SK-N-DZ (cell line): ENCODE measurements at places on chromosomes 3 and 15.

- DNase-seq = peak; percentile 40
Measured at GRCh38 chr3:143084856-143085731, 34.5 kb upstream of the CHST2 start.

GRCh38 chr3:126316501-126316939, 40.7 kb downstream of the KLF15 start:
- no peak for DNase-seq

GRCh38 chr3:158769952-158770740, 31.7 kb upstream of the MFSD1 start:
- no peak for DNase-seq

- DNase-seq = no peak
Measured at GRCh38 chr15:62933386-62933785, 109.2 kb upstream of the TPM1 start.

- DNase-seq = no peak
Measured at GRCh38 chr3:127258733-127259132, 29.1 kb downstream of the PRR20G start.

- no peak for DNase-seq
Measured at GRCh38 chr3:117920253-117920898, 1114.3 kb downstream of the IGSF11 start.

GRCh38 chr15:32866454-32867312, 148.9 kb downstream of the GREM1 start:
- no peak for DNase-seq

GRCh38 chr3:12630292-12630691, 33.6 kb downstream of the RAF1 start:
- DNase-seq = no peak

DNA sequence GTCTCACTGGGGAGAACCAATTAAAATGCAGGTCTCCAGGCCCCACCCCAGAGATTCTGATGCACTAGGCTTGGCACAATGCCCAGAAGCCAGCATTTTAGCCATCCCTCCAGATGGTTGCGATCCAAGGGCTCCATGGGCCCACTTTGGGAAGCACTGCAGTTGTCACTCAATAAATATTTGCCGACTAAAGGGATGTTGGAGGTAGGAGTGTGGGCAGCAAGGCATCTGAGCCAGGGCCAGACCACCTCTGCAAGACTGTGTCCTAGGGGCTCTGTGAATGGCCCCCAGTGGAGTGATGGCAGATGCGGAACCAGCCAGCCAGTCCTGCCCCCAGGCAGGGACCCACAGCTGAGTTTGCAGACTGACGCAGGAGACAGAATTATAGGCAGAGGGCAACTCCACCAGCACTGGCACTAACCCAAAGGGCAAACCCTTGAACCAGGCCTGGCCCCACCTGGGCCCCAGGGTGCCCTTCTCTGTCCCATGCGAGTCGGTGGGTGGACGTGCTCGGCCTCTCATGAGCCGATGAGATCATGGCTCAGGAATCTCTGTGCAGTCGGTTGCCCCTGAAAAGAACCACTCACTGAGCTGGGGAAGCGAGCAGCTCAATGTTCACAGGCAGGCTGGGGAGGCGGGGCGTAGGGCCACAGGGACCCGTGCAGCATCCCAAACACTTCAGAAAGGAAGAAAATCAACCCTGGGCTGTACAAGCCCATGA, 49.7 kb downstream of the SEMA5B start:
- no peak for DNase-seq

GRCh38 chr15:75192307-75192706, 9.4 kb upstream of the C15orf39 start:
- DNase-seq = no peak

- DNase-seq = no peak
Measured at GRCh38 chr3:194575484-194576210, 57.6 kb downstream of the TMEM44 start.

- no peak for DNase-seq
Measured at GRCh38 chr15:69720536-69720935, 267.9 kb downstream of the RPLP1 start.

- no peak for DNase-seq
Measured at GRCh38 chr3:89216016-89216739, 108.8 kb downstream of the EPHA3 start.

DNA sequence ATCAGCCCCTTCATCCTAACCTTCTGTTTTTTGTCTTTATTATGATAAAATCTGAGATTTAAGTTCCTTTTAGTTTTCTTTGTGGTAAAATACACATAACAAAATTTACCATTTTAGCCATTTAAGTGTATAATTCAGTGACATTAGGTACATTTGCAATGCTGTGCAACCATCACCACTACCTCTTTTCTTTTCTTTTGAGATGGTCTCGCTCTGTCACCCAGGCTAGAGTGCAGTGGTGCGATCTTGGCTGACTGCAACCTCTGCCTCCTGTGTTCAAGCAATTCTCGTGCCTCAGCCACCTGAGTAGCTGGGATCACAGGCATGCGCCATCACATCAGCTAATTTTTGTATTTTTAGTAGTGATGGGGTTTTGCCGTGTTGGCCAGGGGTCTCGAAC, 6.2 kb upstream of the RAB11A start:
- no peak for DNase-seq

DNA sequence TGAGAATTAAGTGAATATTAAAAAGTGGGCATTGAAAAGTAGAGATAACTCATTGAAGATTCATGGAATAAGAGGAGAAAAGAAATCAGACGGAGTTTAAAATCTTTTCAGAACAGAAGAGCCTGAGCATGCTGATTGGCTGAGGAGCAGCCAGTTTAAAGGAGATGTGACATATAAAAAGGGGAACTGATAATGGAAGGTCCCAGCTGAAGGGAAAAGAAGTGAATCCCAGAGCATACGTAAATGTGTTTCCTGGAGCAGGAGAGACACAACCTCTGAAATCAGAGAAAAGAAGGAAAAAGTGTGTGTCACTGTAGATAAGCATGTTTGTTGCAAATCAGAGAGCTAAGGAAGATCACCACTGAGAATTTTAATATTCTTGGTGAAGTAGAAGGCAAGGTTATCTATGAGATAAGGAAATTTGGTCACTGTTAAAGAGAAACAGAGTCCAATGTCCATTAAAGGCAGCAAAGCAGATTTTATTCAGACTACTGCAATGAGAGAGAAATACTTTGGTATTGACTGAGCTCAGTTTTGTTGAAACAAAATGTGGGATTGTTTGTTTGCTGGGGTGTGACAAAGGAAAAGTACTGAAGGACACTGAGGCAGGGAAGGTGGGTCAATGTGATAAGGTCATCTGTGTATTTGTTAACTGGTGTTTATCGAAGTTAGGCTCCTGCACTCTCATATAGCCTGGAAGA, 84.6 kb upstream of the WDR72 start:
- no peak for DNase-seq

DNA sequence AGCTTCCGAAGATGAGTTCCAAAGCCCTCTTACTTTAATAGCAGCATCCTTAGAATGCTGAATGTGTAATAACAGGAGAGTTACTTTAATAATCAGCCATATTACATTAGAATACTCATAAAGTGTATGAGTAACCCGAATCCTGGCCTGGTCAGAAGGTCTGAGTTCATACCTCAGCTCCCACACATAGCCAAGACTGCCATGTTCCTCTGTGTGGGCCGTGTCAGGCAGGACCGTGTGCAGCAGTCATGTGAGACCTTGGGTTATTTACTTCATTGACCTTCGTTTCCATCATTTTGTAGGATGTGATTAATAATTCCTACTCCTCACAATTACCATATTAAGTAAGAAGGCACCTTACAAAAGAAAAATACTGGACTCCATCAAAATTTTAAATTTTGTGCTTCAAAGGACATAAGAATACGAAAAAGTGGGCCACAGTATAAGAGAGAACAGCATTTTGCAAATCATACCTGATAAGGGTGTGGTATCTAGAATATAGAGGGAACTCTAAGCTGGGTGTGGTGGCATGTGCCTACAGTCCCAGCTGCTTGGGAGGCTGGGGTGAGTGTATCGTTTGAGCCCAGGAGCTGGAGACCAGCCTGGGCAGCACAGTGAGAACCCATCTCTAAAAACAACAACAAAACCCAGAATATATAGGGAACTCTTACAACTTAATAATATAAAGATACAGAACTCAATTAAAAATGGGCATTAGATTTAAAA, 163.4 kb downstream of the ATG7 start:
- DNase-seq = no peak

- peak; percentile 75 for DNase-seq
Measured at GRCh38 chr3:42936157-42936981, 30.4 kb downstream of the ZNF662 start.

DNA sequence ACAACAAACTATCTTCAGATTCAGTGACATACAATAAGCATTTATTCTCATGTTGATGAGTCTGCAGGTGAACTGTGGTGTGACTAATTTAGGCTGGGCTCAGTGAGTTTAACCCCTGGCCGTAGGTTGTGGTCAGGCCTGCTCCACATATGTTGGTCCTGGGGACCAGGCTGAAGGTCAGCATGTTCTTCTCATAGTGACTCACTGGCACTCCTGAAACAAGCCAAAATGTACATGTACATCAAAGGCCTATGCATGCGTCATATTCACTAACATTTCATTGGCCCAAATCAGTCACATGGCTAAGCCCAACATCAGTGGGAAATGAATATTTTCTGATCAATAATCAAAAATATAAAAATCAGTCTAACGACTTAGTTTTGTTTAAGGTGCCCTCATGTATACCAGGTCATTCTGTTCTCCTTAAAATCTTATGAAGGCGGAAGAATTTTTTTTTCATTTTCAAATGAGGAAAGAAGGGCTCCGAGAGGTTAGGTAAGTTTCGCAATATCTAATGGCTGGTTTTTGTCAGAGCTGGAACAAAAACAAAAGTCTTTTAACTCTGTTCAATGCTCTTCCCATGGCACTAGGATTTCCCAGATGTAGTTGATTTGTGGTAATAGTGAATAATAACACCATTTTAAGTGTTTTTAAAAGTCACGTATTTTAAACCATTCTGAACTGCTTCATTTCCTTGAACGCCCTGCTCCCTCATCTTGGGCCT, 148.5 kb downstream of the MFSD1 start:
- DNase-seq = no peak

GRCh38 chr3:129606636-129607390, at the start of gene PLXND1:
PLXND1 (minus strand) TSS chr3:129606676; CDS start chr3:129606639, 37 bp downstream.
- DNase-seq = peak; percentile 62

DNA sequence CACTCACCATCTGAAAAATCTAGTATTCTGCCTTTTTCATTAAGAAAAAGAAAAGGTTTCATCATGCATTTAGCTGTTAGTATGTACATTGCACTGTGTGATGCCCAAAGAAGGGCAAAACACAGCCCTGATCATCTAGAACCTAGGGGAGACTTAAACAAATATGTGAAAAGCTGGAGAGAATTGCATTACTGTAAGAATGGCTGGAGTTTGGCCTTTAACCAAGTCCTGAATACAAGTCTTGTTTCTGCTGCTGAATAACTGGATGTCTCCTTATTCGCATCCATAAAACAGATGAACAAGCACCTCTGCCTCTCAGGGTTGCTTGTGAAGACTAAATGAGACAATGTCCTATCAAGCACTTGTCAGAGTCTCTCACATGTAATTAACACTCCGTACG, 233.4 kb upstream of the LRTM1 start:
- DNase-seq = no peak

GRCh38 chr3:129365296-129366136, 62.9 kb downstream of the EFCAB12 start:
- peak; percentile 86 for DNase-seq

DNA sequence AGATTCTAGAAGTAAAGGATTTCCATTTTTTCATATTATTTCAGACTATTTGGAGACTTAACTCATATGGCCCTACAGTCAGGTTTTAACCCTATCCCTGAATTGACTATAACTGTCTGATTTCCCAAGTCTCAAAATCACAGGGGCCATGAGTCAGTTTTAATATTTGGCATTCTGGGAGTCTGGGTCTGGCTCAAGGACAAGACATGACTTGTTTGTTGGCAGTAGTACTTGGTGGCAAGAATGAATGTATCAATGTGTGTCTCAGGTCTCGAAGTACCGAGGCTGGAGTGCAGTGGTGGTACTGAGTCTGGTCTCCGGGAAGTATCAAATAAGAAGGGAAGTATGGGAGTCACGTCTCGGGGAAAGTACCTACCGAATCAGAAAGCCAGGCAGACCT, 10.8 kb downstream of the UMPS start:
- DNase-seq = no peak

GRCh38 chr3:172157564-172158258, 118.3 kb downstream of the FNDC3B start:
- no peak for DNase-seq

GRCh38 chr3:105139881-105140560, 226.7 kb upstream of the ALCAM start:
- DNase-seq = no peak

DNA sequence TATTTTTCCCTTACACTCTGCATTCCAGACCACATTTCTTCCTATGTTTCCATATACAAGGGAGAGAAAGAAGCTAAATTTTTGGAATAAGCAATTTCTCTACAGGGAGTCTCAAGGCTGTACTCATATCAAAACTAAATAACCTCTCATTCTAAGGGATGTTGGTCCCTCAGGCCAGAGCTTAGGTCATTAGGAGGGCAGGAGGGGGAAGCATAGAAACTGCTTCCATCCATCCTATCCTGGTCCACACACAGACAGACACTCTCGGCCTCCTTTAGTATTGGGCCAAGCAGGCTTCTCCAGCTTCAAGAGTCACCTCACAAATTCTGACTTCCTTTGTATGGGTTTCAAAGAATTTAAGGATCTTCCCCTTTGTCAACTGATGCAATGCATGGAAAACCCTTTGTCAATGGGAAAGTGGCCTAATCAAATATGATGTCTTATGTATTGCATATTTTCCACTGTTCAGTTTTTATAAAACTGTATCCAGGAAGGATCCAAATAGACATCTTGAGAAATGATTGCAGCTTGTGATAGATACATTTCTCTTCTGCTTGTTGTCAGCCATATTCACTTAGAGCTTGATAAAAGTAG, 140.7 kb upstream of the RARB start:
- no peak for DNase-seq

DNA sequence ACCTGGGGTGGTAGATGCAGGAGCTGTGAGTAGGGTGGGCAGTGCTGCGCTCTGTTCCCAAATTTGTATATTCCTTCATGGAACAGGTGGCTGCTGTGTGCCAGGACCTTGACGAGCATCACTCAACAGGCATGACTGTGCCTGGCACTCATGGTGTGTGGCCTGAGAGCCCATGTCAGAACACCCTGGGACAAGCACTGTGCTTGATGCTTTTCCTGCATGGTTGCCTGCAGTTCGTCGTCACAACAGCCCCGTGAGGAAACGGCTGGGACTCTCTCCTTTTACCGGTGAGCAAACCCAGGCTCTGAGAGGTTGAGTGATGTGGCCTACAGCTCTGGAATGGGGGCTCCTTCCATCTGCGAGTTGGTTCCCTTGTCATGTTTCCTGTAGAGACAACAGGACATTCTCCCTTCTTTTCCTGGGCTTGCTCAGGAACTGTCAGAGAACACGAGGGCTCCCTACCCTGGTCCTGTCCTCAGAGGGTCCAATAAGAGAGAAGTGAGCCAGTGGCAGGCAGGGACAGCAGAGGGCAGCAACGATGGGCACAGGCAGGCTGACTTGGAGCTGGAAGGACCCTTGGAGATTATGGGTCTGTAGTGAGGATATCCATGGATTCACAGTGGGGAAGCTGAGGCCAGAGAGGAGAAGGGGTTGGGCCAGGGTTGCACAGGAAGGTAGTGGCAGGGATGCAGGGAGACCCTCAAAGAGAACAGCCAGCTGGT, 37.4 kb downstream of the PRKCD start:
- no peak for DNase-seq
